ENCODE measurements at places on chromosomes 2 and 18.

GRCh38 chr2:171289991-171290390, 129.3 kb upstream of the TLK1 start:
- DNase-seq, result no peak

DNA sequence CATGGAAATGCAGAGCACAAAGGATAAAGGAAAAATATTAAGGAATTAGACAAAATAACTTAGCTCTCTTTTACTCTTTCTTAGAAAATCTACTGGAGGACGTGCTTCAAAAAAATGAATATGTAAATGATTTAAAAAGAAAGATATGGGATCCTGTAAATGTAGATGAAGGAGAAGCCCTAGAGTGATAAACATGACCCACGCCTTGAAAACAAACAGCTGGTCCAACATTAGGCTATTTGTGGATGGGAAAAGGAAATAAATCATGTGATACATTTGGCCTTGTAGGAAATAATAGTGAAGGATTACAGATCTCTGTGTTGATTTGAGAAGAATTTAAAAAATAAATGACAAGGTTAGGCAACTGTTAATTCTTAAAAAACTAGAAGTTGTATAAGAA, 492.1 kb upstream of the SLC39A10 start:
- DNase-seq, result no peak

GRCh38 chr2:19973466-19973865, 16.4 kb downstream of the WDR35 start:
- DNase-seq, result no peak

GRCh38 chr18:46668694-46669093, 11.7 kb upstream of the LOXHD1 start:
- DNase-seq, result no peak

DNA sequence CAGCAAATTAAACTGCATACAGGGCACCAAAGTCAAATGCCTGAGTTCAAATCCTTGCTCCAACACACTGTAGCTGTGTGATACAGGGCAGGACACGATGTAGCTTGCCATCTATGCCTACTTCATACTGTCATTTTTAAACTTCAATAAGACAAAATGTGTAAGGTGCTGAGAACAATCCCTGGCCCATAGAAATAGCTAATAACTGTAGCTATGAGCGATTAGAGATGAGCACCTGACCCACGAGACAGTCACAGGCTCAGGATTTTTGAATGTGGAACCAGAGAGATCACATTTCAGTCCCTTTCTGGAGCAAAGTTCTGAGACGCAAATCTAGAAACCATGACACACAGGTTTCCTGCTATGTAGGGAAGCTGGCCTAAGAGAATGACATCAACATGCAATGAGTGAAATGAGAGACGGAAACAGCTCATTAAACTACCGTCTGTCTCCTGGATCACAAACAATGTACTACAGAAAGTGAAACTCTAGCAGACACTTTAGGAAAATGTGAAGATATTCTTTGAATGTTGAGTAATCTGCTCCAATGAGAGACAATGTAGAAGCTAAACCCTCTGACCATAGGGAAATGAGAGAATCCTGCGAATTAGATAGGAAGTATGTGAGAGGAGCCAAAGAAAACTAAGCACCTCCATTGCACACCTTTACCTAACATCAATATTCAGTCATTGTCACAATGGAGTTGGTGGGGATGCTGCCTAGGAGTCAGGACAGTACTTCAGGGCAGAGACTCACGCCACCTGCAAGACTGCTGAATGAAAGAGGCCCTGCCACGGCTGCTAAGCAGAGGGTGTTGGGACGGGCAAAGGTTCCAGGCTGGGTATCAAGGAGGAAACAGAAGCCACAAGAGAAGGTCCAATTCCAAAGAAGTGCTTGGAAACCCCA, 25.5 kb downstream of the B4GALT6 start:
- DNase-seq, result no peak

GRCh38 chr18:44636241-44636640, 44.4 kb upstream of the SETBP1 start:
- no peak for DNase-seq
